NCI-H1417 treated with DMSO at 0.1 percent for 48 hours (cell line): ENCODE measurements at places on chromosomes 4 and X.

- DNase-seq: no peak
Observed at GRCh38 chr4:28082686-28083390, 1222.2 kb downstream of the STIM2 start.

DNA sequence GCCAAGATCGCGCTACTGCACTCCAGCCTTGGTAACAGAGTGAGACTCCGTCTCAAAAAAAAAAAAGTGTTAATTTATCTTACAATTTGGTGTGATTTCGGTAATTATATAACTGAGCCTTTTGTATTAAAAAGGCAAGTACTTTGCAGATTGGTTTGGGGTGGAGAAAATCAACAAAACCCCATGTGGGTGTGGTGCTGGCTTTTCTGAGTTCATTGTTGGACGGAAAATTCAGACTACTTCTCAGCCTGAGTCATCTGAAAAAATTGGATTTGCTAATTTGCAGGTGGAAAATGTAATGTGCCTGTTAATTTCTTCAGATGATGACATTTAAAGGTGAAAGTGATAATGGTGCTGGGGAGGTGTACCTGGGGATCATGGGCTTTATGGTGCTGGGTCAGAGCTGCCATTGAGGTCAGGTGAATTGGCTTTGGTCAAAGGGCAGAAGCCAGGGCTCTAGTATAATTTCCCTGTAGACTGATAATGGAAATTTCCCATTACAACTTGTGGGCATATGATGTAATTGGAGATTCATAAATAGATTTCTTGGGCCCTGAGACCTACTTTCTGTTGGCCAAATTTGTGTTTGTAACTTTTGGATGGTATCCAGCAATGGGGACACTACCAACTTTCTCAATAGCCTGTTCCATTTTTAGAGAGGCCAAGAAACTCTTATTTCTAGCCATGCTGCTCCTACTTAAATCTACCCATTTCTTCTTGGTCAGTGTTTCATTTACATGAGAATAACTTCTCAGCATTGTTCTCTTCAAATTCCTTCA, 74.3 kb upstream of the TEX13D start:
- no peak for DNase-seq

DNA sequence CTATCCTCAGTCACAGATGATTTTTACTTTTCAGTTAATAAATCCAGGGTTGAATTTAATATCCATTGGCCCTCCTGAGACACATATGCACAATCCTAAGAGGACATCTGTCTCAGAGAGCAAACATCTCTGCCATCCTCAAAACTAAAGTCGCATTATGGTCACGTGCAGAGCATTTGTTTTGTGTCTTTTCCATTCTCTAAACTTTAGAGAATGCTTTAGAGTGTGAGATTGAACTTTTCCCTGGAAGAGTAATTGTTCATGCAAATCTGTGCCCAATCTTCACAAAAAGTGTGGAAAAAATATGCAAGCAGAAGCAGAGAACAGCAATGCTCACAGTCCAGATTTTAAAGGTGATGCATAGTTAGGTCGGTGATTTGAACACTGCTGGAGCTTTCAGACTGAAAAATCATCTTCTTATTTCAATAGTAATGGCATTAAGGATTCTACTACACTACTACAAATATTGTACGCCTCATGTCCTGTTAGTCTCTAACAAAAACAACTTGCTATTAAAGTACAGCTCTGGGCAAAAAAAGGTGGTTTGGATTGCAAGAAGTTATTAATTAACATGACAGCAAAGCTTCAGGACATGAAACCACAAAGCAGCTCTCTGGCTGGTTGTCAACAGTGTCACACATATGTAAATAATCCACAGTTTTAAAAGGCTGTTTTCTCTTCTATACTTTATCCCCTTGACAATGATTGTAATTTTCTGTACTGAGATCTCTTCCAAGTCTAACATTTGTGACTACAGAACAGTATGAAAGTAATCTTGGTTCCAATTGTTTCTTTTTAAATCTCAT, 19.9 kb downstream of the DCHS2 start:
- no peak for DNase-seq

GRCh38 chr4:140807491-140808252, 51.5 kb upstream of the TBC1D9 start:
- no peak for DNase-seq
